ENCODE measurements at places on chromosomes 1 and 21.
A peak's percentile ranks its signal among the peaks of the same experiment; 100 is the strongest.

DNA sequence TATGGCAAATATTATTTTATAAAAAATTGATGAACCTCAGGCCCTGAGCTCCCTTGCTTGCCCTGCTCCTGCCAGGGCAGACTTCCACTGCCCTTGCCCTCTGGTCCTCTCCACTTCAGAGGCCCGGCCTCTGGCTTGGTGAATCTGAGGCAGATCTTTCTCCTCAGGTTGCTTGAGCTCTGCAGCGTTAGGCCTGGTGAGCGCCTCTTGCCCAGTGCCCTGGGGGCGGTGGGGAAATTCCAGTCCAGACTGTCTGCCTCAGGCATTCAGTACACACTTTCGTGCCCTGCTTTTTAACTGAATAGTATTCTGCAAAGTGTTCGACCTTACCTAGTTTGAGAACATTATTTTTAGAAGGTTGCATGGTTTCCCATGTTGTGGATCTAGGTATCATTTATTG, 98.2 kb downstream of the PCBP3 start:
- no peak for DNase-seq

DNA sequence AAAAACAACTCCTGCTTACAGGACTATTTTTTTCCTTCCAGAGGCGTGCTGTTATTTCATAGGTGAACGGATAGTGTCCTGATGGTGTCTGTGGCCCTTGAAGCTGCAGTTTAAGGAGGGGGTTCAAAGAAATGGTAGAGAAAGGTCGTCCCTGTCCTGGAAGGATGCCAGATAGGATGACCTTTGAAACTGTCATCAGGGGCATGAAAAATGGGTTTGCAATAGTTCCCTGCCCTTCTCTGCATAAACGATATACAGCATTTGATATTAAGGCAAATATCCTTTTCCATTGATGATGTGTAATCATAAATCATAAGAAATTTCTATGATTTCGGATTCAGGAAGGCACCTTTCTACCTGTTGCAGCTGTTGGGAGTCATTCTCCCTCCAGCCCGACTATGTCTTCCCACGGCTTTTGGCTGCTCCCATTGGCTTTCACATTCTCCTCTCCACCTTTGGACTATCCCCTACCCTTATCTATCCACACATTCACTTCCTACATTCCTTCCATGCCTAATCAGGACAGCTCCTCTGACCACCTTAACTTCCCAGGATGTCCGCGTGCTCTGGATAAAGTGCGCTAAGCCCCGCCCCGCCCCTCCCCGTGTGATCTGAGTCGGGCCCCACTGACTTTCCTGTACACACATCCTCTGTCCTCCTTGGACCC, 209.8 kb downstream of the DISC1 start:
- no peak for DNase-seq

- DNase-seq = no peak
These were observed 37.2 kb downstream of the PDE9A start for GRCh38 chr21:42690586-42690985.

DNA sequence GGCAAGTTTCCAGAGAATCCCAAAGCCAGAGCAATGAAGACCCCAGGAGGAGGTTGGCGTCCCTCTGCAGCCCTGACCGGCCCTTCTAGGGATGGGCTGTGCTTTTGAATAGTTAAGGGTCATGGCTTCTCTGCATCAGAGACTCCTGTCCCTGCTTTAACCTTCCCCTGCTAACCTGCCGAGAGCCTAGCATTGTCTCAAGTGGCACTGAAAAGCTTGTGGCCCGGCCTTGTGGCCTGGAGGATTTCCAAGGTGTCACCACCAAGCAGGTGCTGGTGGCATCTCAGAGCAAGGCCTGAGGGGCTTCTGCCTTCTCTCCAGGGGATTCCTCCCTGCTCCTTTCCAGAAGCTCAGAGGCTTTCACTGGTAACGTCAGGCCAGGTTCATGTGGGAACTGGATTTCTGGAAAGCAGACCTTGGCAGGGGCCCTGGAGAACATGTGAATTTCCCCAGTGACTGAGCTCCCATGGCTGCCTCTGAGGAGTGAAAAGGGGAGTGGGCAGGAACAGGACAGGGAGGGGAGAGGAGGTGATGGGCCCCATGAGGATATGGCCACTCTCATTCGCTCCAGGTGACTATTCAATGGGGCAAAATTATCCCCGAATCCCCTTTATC, 409.9 kb downstream of the PTPRU start:
- no peak for DNase-seq

DNA sequence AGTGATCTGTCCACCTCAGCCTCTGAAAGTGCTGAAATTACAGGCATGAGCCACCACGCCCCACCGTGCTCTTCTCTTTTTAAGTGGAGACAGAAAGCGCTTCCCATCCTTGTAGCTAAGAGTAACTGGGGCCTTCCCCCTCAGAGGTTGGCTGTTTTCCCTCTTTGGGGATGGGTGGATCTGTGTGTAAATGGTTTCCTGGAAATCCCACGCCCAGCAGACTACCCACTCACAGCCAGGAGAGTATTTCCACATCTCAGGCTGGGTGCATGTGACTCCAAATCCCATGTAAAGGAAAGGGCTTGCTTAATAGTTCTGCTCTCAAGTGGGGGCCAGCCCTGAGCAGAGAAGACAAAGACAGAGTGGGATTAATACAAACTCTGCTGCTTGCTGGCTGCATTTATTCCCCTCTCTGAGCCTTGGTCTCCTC, 19.6 kb upstream of the TCEA3 start:
- no peak for DNase-seq

DNA sequence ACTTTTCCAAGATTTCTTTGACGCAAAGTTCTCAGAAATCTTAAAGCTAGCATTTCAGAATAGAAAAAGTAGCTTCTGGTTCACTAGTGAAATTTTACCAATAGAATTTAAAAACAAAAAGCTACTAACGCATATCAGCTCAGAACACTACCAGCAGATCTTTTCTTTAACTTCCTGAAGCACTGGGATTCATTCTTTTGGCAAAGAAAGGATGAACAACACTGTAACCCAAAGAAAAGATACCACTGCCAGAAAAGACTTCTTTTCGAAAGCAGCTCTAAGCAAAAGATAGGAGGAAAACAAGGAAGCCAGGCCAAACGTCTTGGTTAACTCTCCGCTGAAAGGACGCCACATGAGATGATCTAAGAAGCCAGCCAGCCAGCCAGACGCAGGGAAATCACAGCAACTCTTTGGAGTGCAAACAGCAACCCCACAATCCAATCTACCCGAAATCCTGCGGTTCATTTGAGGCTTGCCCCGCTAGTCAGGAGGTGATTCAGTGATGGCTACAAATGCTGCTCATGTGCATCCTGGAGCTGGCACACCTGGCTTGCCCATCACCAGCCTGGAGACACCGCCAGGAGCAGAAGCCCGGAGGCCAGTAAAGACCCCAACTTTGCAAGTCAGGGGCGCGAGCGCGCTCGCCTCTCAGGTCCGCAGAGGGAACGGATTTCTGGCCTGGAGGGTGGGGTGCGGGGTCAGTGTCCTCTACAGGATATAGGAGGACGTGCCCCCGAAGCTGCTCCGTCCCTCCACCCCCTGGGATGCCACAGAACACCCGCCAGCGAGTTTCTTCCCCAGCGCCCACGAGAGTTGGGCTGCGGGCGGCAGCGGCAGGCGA, 812 bp downstream of the NBPF1 start:
- peak; percentile 91 for DNase-seq

DNA sequence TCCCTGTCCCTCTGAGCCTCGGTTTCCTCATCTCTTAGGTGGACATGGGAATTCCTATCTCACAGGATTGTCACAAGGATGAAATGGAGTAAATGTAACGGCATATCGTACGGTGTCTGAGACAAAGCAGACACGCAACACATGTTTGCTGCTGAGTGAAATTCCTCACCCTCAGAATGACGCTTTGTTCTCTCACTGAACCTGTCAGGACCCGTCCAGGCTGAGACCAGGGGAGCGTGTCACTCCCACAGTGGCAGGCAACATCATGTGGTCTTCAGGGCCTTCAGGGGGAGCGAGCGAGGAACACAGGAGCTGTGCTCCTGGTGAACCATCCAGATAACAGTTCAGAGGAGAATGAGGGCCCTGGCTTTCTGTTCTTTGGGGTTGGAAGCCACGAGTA, 74.2 kb downstream of the TOMM20 start:
- no peak for DNase-seq

GRCh38 chr1:42228938-42229337, 64.4 kb upstream of the GUCA2A start:
- no peak for DNase-seq

DNA sequence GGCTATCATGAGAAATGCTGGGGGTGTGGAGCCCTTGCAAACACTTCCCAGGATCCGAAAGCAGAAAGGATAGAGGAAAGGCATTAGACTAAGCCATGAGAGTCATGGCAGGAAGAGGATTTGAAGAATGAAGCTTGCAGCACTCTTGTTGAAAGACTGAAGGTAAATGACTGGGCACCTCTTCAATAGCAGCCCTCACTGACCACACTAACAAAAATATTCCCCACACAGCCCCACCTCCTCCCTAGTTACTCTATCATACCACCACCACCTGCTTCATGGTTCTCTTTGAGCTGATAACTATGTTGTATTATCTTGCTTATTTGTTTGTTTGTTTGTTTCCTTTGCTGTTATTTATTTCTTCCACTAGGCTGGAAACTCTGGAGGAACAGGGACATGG, 13.2 kb upstream of the ATP1A1 start:
- DNase-seq = no peak

DNA sequence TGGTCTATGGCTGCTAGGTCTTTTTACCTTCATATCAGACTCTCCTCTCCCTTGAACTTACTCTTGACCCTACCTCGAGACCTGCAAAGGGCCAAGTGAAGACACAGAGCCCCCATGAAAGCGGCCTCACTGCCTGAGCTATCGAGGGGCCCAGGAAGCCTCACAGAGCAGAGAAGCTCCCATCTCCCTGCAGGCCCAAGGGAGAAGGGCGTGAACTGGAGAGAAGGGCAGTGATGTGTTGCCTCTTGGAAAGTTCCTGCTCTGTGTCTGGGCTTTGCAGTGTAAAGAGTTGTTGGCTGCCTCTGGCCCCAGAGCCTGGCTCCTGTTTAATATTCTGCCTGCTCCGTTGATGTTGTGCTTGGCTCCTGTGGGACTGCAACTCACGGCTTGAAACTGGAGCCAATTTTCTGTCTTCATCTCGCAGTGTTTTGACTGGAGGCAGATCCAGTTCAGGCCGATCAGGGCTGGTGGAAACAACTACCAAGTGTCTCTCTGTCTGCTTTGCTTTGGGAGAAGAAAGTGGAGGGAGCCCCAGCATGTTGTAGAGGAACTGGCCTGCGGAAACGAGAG, 4.3 kb downstream of the SERTAD4 start:
- DNase-seq = peak; percentile 56

GRCh38 chr1:34617321-34618118, 137.3 kb upstream of the GJB5 start:
- DNase-seq = no peak

- no peak for DNase-seq
These were observed 83.6 kb downstream of the SGIP1 start for GRCh38 chr1:66617362-66618184.

DNA sequence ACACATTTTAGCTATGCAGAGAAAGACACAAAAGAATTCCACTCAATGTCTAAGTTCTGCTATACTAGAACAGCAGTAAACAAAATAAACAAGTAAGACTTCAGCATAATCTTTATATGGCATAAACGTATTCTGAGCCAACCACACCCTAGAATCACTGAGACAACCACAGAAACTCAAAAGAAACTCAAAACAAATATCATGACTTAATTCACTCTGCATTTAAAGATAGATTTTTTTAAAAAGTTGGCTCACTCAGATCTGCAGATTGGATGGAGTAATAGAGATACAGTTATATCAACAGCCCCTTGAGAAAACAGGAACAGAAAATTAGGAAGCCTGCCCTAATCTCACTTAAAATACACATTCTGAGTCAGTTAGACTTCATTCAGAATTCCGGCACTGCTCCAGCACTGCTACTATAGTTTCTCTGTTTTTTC, 95.0 kb downstream of the COL24A1 start:
- no peak for DNase-seq

DNA sequence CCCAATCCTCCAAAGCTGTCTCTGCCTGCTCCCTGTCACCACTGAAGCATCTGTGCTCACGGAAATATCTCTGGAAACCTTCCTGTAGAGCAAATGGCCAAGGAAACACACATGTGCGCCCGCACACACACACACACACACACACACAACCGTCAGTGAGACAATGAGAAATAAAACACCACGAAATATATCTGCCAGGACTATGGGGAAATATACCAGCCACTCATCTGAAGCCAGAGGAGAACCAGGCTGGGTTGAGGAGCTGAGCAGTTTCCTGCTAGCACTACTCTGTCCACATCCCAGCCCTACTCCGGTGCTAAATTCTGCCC, 25.1 kb upstream of the PLXNA2 start:
- no peak for DNase-seq

- DNase-seq = no peak
These were observed 14.4 kb upstream of the ZFYVE9 start for GRCh38 chr1:52127181-52128180.

DNA sequence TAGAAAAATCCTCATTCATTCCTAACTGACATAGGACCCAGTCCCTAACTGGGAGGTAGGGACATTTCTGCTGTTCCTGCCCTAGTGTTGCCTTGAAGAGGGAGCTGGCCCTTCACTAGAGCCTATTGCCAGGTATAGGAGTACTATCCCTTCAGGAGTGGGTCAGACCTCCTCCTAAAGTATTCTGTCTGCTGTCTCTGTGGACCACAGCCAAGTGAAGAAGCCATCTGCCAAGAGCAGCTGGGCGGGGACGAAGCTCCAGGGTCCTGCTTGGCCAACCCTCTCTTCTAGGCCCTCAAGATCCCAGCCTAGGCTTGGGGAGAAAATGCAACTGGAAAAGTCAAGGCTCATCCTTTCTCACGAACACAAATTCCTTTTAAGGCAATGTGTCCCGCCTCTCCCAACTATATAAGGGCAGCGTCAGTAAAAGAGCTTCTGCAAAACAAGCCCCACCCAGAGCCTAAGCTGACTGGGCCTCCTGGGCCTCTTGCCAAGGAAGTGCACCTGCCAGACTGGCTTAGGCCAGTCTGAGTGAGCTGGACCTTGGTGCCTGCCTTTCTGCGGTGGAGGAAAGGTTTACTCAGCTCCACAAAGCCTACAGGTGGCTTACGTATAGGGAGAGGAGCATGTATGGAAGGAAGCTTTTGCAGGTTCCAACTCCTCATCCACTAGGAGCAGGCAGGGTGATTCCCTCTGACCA, 638 bp upstream of the TUFT1 start:
- DNase-seq = no peak

DNA sequence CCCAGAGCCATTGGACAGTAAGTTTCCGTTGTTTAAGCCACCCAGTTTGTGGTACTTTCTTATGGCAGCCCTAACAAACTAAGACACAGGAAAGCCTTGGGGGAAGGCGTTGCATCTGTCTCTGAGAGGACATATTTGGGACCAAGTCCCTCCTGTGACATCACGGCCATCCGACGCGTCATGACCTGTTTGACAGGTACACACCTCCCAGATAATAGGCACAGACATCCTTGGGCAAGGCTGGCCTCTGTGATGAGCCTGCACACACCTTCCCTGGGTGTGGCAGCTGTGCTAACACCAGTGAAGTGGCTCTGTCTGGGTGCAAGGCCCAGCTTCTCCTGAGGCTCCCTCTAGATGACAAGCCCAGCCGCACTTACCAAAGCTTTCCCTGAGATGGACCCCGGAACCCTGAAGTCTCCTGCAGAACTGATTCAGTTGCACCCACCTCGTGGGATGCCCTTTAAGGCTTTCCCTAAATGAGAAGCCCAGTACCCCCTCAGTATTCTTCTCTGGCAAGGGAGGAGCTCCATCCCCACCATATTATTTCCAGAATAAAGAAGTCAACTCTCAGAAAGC, 136.5 kb downstream of the ZSCAN20 start:
- no peak for DNase-seq
